ENCODE measurements at places on chromosomes 4 and X.
A peak's percentile ranks its signal among the peaks of the same experiment; 100 is the strongest.

GRCh38 chr4:109079731-109080130 lies 222.7 kb downstream of the COL25A1 start:
- DNase-seq: no peak

- DNase-seq: no peak
These were observed 16.3 kb downstream of the C4orf50 start for GRCh38 chr4:6001680-6002491.

- DNase-seq: no peak
These were observed 155.9 kb downstream of the KIT start for GRCh38 chr4:54813674-54814073.

DNA sequence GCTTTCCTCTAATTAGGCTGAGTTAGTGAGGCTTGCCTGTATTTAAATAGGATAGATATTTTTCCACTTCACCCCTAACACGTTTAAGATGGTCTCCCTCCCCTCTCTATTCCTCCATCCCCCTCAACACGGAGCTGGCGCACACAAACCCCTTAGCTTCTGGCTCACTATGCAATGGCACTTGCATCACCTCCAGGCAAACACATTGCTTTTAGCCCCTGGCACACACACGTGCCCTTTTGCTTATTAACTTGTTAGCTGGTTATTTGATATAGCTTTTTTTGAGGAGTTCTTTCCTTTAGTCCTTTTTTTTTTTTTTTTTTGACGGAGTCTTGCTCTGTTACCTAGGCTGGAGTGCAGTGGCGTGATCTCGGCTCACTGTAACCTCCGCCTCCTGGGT lies 94.3 kb downstream of the HDAC8 start:
- peak; percentile 45 for DNase-seq

DNA sequence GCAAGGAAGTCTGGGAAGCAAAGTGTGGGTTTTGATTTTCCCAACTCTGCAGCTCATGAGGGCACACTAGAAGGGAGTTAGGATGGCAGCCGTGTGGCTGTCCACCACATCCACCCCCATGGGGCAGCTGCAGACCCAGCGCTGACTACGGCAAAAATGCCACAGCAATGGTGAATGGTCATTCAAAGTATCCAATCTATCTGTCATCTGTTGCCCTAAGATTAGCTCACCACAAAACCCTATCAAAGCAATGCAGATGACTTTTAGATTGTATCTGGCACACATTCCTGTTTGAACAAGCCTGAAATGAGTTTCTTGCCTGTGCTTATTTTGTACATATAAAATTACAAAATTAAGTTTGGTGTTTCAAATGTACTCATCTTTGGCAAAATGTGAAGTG lies 29.7 kb upstream of the HPSE start:
- no peak for DNase-seq
